Fibroblast of villous mesenchyme (primary cell): ENCODE measurements at places on chromosomes 12 and 14. TPM values are rescaled to one million over a fixed set of nuclear protein-coding genes. Genes with fewer than 3 reads are reported as not detected.

The LRP1-AS gene
- not detected in 2 replicates for total RNA-seq

The NKX2-1 gene
- not detected in 2 replicates for total RNA-seq

The C12orf42 gene
- not detected in 2 replicates for total RNA-seq

The TMEM229B gene
- 0.43 and 0.64 TPM in 2 replicates for total RNA-seq

The RAD51AP1 gene
- 9.3 and 18.1 TPM in 2 replicates for total RNA-seq

The FAM186B gene
- under 0.01 TPM in 2 replicates for total RNA-seq

The A2ML1 gene
- not detected in 2 replicates for total RNA-seq
